ENCODE measurements at places on chromosomes 13 and 19.
A peak's percentile ranks its signal among the peaks of the same experiment; 100 is the strongest.

GRCh38 chr19:6475321-6476108 is 6.1 kb downstream of the DENND1C start:
- DNase-seq: no peak

- no peak for DNase-seq
Observed at GRCh38 chr13:110820322-110820721, 94.5 kb downstream of the ANKRD10 start.

DNA sequence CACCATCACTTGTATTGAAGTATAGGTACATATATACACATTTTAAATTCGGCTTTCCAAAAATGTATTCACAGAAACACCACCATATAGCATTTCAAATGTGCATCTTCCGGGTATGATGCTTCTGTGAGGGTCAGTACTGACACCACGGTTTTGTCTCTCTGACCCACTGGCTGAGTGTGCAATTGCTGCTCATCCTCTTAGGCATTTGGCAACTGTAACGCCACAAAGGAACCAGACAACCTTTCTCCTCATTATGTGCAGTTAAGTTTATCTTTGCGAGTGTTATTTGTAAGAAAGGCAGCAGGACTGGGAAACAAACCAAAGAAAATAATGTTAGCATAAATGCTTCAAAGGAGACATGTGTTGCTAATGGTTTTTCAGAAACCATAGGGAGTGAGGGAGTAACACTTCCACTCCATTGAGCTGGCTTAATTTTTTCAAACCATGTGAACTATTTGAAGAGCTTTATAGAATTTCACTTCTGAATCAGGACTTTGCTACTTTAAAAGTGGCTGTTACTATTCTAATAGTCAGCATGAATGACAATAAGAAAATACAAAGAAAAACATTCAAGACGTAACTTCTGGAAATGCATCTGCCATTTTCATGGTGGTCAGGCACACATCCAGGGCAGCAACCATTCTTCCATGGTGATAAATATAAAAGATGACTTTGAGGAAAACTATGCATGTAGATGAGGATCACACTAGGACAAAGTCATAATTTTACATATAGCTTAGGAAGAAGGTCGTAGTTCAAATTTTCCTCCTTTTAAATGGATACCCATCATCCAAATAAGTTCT is 423.3 kb downstream of the MZT1 start:
- no peak for DNase-seq

DNA sequence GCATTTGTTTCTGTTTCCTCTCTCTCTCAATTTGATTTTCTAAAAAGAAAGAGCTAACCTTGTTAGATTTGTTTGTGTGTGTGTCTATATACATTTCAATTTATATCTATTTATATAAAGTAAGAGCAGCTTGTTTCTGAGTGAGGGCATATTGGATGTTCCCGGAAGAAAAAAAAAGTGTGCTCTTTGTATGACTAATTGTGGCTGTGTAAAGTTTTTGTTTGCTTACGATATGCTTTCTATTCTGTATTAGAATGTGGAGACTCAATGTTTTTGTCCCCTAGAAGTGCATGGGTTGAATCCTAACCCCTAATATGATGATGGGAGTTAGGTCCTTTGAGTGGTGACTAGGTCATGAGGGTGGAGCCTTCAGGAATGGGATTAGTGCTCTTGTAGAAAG is 66.6 kb upstream of the C1QTNF9B start:
- no peak for DNase-seq

DNA sequence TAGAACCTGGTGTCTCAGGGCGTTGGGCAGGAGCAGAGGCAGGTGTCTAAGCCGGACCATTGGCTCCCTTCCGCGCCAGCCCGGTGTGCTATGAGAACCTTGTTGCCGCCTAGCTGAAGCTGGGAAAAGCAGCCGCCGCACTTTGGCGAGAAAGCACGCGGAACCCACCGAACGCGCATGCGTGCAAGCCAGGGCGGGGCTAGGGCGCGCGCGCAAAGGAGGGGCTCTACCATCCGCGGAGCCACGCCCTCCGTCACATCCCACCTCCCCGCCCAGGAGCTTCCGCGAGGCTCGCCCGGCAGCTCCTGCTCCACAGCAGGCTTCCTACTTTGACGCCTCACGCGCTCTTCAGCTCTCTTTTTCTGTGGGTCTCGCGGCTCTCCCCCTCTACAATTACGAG is 51.3 kb downstream of the WDR87 start:
- peak; percentile 36 for DNase-seq

DNA sequence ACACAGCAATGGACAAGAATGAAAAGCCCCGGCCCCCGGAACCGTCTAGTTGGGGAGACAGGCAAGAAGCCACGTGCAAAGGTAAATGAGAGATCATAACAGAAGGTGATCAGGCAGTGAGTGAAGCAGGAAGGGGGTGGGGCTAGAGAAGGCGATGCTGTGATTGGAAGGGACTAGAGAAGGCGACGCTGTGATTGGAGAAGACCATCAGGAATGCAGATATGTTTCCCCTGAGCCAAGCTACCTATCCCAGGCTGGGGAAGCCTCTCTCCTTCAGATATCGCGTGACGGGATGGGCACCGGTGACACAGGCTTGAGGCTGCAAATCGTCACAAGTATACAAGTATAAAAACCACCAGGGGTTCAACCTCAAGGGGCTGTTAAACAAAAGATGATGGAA is 21.8 kb downstream of the DCAF15 start:
- DNase-seq: no peak

DNA sequence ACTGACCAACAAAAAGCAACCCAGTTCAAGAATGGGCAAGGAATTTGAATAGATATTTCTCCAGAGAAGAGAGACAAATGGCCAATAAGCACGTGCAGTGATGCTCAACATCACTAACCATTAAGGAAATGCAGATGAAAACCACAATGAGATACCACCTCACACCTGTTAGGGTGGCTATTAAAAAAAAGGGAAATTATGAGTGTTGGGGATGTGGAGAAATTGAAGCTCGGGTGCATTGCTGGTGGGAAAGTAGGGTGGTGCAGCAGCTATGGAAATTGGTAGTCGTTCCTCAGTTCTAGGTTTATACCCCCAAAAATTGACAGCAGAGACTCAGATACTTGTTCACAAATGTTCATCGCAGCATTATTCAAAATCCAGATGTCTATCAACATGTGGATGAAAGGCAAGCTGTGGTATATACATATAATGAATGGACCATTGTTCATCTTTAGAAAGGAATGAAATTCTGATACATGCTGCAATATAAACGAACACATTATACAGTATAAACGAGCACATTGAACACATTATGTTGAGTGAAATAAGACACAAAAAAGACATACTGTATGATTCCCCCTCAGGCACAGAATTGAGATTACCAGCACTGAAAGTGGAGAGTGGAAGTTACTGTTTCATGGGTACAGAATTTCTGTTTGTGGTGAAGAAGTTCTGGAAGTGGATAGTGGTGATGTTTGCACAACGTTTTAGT is 927 bp downstream of the CHAMP1 start:
- DNase-seq: no peak

DNA sequence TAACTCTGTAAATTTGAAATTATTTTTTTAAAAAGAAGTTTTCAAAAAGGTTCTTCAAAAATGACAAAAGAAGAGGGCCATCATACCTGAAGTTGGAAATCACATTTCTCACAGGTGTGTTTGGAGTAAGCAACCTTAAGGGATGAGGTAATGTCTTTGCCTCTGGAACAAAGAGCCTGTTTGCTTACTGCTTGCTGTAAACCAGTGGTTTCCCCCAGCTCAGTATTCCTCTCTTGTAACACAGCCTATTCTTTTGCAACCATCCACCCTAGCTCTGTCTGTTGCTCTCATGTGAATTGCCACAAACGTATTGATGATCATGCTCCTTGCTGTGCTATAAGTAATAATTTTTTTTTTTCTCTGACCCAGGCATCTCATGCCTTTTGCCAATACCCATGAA is 38.1 kb downstream of the UCHL3 start:
- no peak for DNase-seq

All from body of pancreas (tissue), 4 donors.